ENCODE measurements at places on chromosomes 6 and 20.

GRCh38 chr6:7047128-7047527 lies 60.6 kb upstream of the RREB1 start:
- no peaks in the 10 kb centered on the region for H3K27me3 ChIP-seq
- H3K4me3 ChIP-seq, result no peak overlapping the region
- DNase-seq, result no peak
- H3K4me1 ChIP-seq, result no peaks in the 10 kb centered on the region

GRCh38 chr6:87444362-87444761 lies 28.4 kb upstream of the SLC35A1 start:
- H3K36me3 ChIP-seq, result no peaks in the 10 kb centered on the region
- no peak for DNase-seq
- no peaks in the 10 kb centered on the region for H3K4me1 ChIP-seq
- no peaks in the 10 kb centered on the region for H3K27me3 ChIP-seq
- H3K27ac ChIP-seq, result no peak overlapping the region

DNA sequence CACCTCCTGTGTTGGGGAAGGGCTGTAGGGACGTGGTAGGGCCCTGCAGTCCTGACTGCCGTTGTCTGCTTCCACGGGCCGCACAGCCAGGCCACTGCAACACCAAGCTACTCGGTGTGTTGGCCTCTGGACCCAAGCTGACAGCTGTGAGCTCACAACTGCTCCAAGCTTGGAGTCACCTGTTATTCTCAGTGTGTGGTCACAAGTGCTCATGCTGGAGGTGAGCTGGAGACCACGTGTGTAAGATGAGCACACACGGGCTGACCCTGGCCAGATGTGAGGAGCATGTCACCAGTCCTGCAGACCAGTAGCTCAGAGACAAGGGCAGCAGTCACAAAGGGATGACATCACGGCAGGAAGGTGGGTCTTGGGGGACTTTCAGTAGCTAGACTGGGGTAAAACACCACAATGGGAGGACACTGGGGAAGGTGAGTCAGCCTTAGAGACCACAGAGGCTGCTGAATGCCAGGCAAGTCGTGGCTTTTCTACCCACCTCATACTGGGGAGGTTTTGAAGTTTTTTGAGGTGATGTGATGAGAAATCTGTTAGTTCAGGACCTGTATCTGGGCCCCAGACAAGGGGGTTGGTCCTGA lies 87.3 kb downstream of the FAM120B start:
- H3K4me1 ChIP-seq, result no peaks in the 10 kb centered on the region
- H3K27ac ChIP-seq, result no peak overlapping the region
- H3K4me3 ChIP-seq, result no peak overlapping the region
- no peaks in the 10 kb centered on the region for H3K27me3 ChIP-seq
- peaks cover 39% of the 10 kb centered on the region for H3K36me3 ChIP-seq

- no peak for DNase-seq
- H3K4me1 ChIP-seq, result peaks cover 3% of the 10 kb centered on the region
- H3K27ac ChIP-seq, result no peak overlapping the region
- H3K4me3 ChIP-seq, result no peak overlapping the region
These were observed 3.7 kb upstream of the HEBP2 start for GRCh38 chr6:138400326-138400725.

DNA sequence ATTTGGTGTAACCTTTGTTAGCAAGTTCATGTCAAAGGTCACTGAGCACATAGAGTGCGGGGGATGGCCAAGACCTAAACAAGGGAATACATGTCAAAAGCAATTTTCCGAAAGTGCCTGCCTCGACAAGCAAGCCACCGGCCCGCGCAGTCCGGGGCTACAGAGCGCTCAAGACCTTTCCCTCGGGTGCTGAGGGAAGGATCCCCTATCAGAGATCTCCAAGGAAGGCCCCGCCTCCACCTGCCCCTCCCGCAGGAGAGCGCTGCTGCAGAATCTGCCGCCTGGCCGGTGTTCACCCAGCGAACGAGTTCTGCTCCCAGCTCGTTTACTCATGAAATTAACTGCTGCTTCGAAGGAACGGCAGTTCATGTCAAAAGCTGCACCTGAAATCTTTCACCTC lies 252.7 kb downstream of the BMP7 start:
- no peaks in the 10 kb centered on the region for H3K36me3 ChIP-seq
- no peaks in the 10 kb centered on the region for H3K4me1 ChIP-seq
- no peak overlapping the region for H3K27ac ChIP-seq
- no peak for DNase-seq
- no peaks in the 10 kb centered on the region for H3K27me3 ChIP-seq
- H3K4me3 ChIP-seq, result no peak overlapping the region

DNA sequence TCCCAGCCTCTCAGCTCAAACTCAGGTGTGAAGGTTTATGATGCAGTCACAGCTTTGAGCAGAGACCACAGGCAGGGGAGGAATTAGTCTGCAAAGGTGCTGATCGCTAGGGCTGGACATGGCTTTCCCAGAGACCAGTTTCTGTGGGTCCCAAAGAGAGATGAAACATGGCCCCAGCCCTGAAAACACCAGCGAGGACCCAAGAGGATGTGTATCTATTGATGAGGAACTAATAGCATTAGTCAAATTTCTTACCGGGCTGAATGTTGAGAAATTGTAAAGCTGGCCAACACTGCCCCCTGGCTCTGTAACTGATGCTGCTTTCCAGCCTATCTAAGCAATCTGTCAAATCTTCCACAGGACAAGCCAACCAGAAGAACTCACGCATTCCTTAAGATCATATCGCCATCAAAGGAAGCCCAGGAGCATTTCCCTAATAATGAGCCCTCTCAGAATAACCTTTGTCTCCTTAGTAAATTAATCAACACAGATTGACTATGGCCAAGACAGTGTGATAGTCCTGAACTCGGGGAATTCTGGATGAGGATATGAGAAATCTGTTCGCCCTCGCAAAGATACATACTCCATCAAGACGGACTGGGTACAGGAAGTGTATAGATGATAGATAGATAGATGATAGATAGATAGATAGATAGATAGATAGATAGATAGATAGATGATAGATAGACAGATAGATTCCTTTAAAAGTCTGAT lies 7.8 kb upstream of the ACSS1 start:
- no peaks in the 10 kb centered on the region for H3K4me1 ChIP-seq
- H3K36me3 ChIP-seq, result no peaks in the 10 kb centered on the region
- peak; percentile 42 for DNase-seq

DNA sequence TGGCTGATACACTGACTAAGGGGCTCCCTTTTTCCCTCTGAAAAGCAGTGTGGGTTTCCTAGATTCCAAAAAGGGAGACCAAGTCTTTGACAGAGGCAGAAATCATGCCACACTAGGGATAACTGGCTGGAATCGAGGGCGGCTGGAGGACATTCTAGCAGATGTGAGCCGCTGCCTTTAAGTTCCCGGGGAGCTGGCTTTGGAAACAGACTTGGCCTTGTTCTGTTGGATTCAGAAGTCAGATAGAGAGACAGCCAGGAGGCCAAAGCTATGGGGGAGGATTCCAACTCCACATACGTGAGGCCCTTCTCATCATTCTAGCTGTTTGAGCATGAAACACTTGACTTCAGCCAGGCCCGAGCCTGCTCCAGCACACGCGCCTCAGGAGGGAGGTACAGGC lies 109.9 kb upstream of the FOXC1 start:
- no peaks in the 10 kb centered on the region for H3K27me3 ChIP-seq
- no peaks in the 10 kb centered on the region for H3K36me3 ChIP-seq

All from GM12878 (cell line).